Activated naive CD8-positive, alpha-beta T cell treated with anti-CD3 and anti-CD28 coated beads for 36 hours (primary cell): ENCODE measurements at places on chromosomes 1 and 21. TPM values are rescaled to one million over a fixed set of nuclear protein-coding genes. Genes with fewer than 3 reads are reported as not detected.

GRCh38 chr1:28565726-28566125, 12.8 kb downstream of the TRNAU1AP start:
- H3K36me3 ChIP-seq: peaks cover 9% of the 10 kb centered on the region
- no peak for DNase-seq

GRCh38 chr1:204313675-204314074, 46.1 kb downstream of the PLEKHA6 start:
- H3K4me1 ChIP-seq: peaks cover 2% of the 10 kb centered on the region
- no peak overlapping the region for H3K4me3 ChIP-seq
- H3K27me3 ChIP-seq: no peaks in the 10 kb centered on the region
- DNase-seq: no peak
- no peak overlapping the region for H3K27ac ChIP-seq

NR0B2 gene
- total RNA-seq: not detected

DNA sequence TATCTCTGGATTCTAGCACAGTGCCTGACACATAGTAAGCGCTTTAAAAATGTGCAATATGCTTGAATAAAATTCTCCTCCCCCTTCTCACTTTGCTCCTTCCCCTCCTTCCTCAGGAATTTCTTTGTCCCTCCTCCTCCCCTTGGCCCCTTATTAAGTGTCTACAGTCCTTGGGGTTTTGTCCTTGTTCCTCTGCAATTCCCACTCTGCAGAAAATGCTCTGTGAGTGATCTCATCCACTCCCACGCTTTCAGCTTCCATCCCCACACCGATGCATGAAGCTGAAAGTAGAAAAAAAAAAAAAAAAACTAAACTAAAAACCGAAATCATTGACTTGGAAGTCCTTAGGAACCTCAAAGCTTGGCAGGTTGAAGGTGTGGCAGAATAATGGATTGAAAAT, 273.6 kb downstream of the RRAGC start:
- H3K27ac ChIP-seq: no peak overlapping the region
- DNase-seq: no peak
- H3K27me3 ChIP-seq: peaks cover 16% of the 10 kb centered on the region
- H3K4me3 ChIP-seq: no peak overlapping the region
- H3K36me3 ChIP-seq: no peaks in the 10 kb centered on the region

DNA sequence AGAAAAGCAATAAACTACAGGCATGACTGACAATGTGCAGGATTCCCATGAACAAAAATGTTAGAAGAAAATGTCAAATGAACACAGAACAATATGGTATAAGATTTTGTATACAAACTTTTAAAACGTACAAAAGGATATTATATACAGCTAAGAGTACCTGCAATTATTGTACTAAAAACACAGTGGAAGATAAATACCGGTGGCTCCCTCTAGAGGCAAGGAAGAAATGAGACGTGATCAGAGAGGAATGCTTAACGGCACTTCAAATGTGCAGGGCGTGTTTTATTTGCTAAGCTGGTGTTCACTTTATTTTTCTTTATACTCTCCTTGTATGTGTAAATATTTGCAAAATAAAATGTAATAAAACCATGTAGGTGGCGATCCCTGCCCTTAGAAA, 191.8 kb upstream of the SAMSN1 start:
- H3K27ac ChIP-seq: no peak overlapping the region
- no peak overlapping the region for H3K4me3 ChIP-seq
- H3K4me1 ChIP-seq: peaks cover 42% of the 10 kb centered on the region
- DNase-seq: peak; percentile 11

DNA sequence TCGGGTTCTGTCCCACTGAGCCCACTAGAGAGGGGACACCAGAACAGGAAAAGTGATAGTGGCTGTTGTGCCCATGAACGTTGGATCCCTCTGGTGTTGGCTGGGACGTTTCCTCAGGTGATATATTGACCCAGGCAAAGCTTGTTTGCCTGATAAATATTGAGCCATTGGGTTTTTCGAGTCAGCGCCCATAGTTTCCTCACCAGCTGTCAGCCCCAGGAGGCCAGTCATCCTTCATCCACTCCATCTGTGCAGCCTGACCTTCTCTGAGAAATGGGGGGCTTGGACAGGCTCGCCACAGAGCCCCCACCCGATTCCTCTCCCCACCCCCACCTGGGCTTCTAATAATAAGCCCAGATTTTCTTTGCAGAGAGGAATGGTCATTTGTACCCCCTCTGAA, 13.3 kb downstream of the DISP3 start:
- no peak overlapping the region for H3K4me3 ChIP-seq
- H3K36me3 ChIP-seq: no peaks in the 10 kb centered on the region
- peaks cover 8% of the 10 kb centered on the region for H3K27me3 ChIP-seq
- DNase-seq: no peak

DAB1 gene
- total RNA-seq: not detected

GRCh38 chr1:180181048-180181447, 26.4 kb downstream of the QSOX1 start:
- no peaks in the 10 kb centered on the region for H3K36me3 ChIP-seq
- no peaks in the 10 kb centered on the region for H3K4me1 ChIP-seq

- no peaks in the 10 kb centered on the region for H3K27me3 ChIP-seq
- H3K36me3 ChIP-seq: no peaks in the 10 kb centered on the region
- H3K4me3 ChIP-seq: peak overlapping the region; percentile 87
- peak overlapping the region; percentile 80 for H3K27ac ChIP-seq
Measured at GRCh38 chr1:110210604-110211495, 736 bp downstream of the KCNC4 start.

GRCh38 chr1:116255486-116256285, 117.4 kb upstream of the ATP1A1 start:
- peaks cover 35% of the 10 kb centered on the region for H3K4me1 ChIP-seq
- DNase-seq: no peak
- peaks cover 2% of the 10 kb centered on the region for H3K36me3 ChIP-seq
- H3K27ac ChIP-seq: no peak overlapping the region
- no peak overlapping the region for H3K4me3 ChIP-seq
- H3K27me3 ChIP-seq: no peaks in the 10 kb centered on the region

DNA sequence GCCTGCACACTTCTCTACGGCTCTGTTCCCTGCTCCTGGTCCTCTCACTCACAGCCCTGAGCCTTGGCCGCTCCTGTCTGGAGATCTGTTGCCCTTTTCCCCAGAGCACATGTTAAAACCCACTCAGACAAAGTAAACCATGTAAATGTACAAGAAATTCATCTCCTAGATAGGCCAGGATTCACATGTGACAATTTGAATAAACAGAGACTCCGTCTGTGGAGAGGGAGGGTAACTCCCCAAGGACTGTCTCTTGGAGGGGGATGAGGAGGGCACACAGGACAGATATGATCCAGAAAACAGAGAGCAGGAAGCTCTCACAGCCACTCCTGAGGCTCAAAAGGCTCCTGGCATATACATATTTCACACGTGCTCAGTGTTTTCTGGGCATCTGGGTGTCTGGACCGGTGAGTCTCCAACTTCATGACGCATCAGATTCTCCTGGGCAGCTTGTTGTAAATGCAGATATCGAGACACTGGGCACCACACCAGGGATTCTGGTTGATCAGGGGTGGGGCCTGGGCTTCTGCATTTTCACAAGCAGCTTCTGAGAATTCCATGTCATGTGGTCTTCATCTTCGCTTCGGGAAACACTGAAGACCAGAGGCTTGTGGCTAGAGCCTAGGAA, 6.4 kb upstream of the KAZN start:
- no peaks in the 10 kb centered on the region for H3K36me3 ChIP-seq
- H3K4me3 ChIP-seq: no peak overlapping the region
- no peak overlapping the region for H3K27ac ChIP-seq
- H3K4me1 ChIP-seq: no peaks in the 10 kb centered on the region
- DNase-seq: no peak
- H3K27me3 ChIP-seq: peaks cover 28% of the 10 kb centered on the region

DNA sequence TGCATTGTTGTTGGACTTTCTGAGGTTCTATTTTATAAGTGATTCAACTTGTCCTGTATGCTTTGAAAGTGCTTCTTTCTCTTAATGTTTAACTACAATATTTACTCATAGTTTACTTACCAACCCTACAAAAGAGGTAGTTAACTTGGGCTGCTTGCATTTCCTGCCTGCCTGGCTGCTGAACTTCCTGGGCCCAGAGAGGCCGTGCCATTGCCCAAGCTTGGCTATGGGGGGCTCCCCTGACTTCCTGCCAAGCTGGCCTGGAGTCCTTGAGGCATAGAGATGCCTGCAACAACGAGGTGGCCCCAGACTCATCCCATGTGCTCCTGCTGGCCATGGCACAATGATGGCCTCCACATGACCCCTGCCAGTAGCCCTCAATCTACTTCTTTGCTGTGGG, 361.6 kb upstream of the PLD5 start:
- H3K36me3 ChIP-seq: no peaks in the 10 kb centered on the region
- no peak overlapping the region for H3K27ac ChIP-seq
- H3K4me1 ChIP-seq: no peaks in the 10 kb centered on the region
- H3K4me3 ChIP-seq: no peak overlapping the region

DNA sequence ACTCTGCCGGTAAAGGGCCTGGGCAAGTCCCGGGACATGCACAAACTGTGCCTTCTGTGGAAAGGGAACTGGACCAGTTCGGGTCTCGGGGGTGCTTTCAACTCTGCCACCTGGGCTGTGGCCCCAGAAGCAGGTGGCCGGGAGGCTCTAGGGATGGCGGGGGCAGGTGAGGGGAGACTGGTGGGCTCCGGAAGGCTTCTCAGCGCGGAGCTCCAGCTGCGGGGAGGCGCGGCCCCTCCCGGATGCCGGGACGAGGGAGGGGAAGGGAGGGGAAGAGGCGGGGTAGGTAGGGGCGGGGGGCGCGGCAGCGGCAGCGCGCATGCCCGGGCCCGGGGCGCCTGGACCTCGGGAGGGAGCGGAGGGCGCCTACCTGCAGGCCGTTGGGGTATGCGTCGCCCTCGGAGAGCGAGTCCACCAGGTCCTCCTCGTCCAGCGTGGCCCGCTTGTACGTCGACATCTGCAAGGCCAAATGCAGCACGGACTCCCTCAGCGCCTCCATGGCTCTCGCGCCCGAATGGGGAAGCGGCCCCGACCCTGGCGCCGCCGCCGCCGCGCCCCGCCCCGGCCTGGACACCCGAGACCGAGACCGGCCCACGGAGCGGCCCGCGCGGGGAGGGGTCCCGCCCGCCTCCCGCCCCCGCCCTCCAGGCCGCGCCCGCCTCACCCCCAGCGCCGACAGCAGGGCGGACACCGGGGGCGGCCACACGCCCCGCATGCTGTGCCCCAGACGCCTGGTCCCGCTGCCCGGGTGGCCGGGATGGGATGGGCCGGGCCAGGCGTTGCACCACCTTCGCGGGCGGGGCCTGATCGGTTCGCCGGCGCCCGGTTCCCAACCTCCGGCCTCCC, at the start of gene ECE1:
TSS of gene ECE1 (minus strand) at position 764 of the 846 bp plus-strand sequence. CDS start at position 715, 49 bp downstream.
- H3K27me3 ChIP-seq: no peaks in the 10 kb centered on the region
- peak within 1 kb of the TSS; percentile 92 for H3K27ac ChIP-seq
- peaks cover 27% of the 10 kb centered on the region for H3K36me3 ChIP-seq
- H3K4me1 ChIP-seq: peaks cover 63% of the 10 kb centered on the region
- peak; percentile 55 for DNase-seq
- peak within 1 kb of the TSS; percentile 86 for H3K4me3 ChIP-seq

PADI1 gene
- not detected for total RNA-seq

- no peak for DNase-seq
- no peak overlapping the region for H3K27ac ChIP-seq
- H3K36me3 ChIP-seq: peaks cover under 1% of the 10 kb centered on the region
- no peaks in the 10 kb centered on the region for H3K27me3 ChIP-seq
Measured at GRCh38 chr1:36469163-36469562, 5.0 kb upstream of the MRPS15 start.

DNA sequence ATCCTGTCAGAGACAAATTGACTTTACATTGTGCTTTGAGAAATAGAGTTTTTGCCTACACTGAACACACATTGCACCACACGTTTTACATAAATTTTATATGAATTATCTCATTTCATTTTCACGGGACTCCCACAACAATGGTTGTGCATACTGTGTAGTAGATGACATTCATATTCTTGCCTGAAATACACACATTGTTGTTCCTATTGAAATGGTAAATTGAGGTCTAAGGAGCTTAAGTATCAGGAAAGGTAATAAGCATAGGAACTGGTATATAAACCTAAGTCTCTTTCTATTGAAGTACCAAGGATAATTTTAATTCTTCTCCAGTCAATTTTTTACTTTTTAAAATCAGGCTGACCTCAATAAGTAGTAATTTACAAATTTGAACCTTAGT, 473.7 kb upstream of the DEPDC1 start:
- H3K27me3 ChIP-seq: no peaks in the 10 kb centered on the region
- H3K36me3 ChIP-seq: no peaks in the 10 kb centered on the region
- no peaks in the 10 kb centered on the region for H3K4me1 ChIP-seq
- no peak overlapping the region for H3K27ac ChIP-seq

MATN1 gene
- 1.5 TPM for total RNA-seq

- no peaks in the 10 kb centered on the region for H3K27me3 ChIP-seq
- H3K36me3 ChIP-seq: peaks cover 25% of the 10 kb centered on the region
- H3K4me3 ChIP-seq: no peak overlapping the region
- H3K4me1 ChIP-seq: peaks cover 5% of the 10 kb centered on the region
- no peak overlapping the region for H3K27ac ChIP-seq
Measured at GRCh38 chr1:25978403-25978802, 19.5 kb downstream of the PAFAH2 start.

CD1B gene
- total RNA-seq: not detected

DNA sequence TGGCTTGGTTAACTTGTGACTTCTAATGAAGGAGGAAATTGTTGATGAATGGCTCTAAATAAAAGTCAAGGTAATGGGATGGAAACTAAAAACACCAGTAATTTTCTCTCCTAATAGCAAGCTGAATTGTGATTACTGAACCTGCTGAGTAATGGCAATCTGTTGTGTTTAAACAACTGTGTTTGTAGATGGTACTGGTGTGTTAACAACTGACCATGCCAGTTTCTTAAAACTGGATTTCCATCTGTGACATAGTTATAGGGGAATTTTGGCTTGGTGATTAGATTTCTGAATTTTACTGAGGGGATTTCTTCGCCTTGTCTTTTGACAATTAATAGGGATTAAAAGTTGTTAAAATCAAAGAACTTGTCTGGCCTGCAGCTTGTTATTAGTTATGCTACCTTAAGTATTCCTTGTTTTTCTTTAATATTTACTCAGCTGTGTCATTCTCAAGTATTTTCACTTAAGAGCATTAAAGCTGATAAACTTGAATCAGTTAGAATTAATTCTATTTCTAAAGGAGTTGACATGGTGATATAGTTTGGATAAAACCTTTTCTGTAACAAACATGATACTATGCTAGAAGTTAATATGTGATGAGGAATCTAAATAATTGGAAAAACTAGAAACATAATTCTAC, 7.9 kb upstream of the ERO1B start:
- H3K4me1 ChIP-seq: peaks cover 8% of the 10 kb centered on the region
- H3K27me3 ChIP-seq: no peaks in the 10 kb centered on the region
- no peak overlapping the region for H3K4me3 ChIP-seq
- no peak for DNase-seq
- H3K36me3 ChIP-seq: no peaks in the 10 kb centered on the region

DNA sequence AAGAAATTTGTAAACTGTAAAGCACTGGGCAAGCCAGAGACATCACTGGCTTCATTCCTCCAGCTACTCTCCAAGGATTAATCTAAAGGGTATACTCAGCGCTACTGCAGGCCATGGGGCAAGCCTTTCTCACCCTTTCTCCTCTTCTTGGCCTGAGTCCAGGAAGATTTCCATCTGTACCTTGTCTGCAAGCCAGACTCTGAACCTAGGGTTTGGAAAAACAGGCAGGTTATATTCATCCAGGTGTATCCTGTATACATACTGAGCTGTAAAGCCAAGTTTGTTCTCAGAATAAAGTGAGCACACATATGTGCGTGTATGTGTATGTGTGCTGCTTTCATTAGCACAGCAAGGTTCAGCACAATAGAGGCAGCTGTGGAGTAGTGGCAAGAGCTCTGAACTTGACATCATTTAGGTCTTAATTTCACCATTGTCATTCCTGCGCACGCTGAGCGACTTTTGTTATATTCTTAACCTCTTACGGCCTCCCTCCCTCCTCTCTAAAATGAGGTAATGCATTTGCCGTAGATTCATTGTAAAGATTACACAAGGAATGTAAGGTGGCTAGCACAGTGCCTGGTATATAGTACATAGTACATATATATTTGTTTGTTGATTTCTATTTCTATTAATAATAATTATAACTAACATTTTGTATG, 128.1 kb upstream of the JUN start:
- H3K27ac ChIP-seq: no peak overlapping the region
- no peak overlapping the region for H3K4me3 ChIP-seq
- no peaks in the 10 kb centered on the region for H3K4me1 ChIP-seq
- peaks cover 3% of the 10 kb centered on the region for H3K36me3 ChIP-seq
